ENCODE measurements at places on chromosomes 5 and 9. TPM values are rescaled to one million over a fixed set of nuclear protein-coding genes. Genes with fewer than 3 reads are reported as not detected.

GRCh38 chr5:177194268-177194667 is 60.7 kb downstream of the NSD1 start:
- DNase-seq, result peak; percentile 94

DNA sequence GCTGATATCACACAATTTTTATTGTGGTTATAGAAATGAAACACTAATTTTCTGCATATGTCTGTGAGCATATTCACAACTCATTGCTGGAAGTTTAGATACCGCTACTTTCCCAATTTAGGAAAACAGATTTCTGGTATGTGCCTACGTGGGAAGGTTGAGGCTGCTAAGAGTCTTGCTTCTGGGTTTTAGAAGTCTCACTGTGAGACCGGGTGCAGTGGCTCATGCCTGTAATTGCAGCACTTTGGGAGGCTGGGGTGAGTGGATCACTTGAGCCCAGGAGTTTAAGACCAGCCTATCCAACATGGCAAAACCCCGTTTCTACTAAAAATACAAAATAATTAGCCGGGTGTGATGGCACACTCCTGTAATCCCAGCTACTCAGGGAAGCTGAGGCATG is 39.6 kb downstream of the UBAP1 start:
- DNase-seq, result no peak

- no peak for DNase-seq
Measured at GRCh38 chr5:132226516-132227234, 978 bp downstream of the P4HA2 start.

GRCh38 chr9:109003116-109003515 is 10.2 kb downstream of the CTNNAL1 start:
- DNase-seq, result no peak

DNA sequence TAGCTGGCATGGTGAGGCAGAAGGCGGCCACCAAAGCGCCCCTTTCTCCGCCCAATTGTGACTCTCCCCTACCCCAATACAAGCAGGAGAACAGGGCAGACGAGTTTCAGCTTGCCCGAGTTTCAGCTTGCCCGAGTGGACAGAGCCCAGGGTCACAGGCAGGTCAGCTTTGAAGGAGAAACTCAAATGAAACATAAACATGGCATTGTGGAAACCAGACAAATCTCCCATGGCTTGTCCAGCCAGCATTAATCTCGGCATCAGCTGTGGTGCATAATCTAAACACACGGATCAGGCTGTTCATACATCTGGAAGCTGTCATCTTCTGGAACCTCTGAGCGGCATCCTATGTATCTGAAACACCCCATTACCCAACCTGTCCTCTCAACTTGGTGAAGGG is 16.9 kb downstream of the PTCH1 start:
- DNase-seq, result no peak

BARHL1 gene
- total RNA-seq, result not detected

SCGB3A2 gene
- total RNA-seq, result not detected

GRCh38 chr9:124003636-124004349 is 7.8 kb upstream of the LHX2 start:
- no peak for DNase-seq

- no peak for DNase-seq
Measured at GRCh38 chr9:126001581-126002225, 254.5 kb downstream of the PBX3 start.

GRCh38 chr5:176902102-176902814 is 3.1 kb upstream of the HK3 start:
- DNase-seq, result no peak

GRCh38 chr5:78501411-78502352 is 141.3 kb downstream of the SCAMP1 start:
- DNase-seq, result no peak

DNA sequence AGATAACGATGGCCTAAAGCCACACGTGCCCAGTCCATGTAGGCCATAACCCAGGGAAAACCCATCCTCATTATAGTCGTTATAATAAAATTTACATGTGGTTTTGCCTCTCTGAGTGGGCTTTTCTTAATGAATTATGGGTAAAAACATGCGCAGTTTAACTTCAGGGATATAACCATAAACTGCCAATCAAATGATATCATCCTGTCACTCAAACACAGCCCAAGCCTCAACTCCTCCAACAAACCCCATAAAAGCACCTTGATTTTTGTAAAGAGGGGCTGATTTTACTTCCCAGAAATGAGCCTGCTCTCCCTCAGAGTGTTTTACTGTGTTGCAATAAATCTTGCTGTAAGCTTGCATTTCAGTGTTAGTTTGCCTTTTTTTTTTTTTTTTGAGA is 15.8 kb upstream of the SETX start:
- DNase-seq, result no peak

GRCh38 chr9:8946461-8946860 is 1146.9 kb upstream of the DMAC1 start:
- DNase-seq, result no peak

GRCh38 chr5:138463419-138464007 is 1.8 kb upstream of the EGR1 start:
- no peak for DNase-seq

DNA sequence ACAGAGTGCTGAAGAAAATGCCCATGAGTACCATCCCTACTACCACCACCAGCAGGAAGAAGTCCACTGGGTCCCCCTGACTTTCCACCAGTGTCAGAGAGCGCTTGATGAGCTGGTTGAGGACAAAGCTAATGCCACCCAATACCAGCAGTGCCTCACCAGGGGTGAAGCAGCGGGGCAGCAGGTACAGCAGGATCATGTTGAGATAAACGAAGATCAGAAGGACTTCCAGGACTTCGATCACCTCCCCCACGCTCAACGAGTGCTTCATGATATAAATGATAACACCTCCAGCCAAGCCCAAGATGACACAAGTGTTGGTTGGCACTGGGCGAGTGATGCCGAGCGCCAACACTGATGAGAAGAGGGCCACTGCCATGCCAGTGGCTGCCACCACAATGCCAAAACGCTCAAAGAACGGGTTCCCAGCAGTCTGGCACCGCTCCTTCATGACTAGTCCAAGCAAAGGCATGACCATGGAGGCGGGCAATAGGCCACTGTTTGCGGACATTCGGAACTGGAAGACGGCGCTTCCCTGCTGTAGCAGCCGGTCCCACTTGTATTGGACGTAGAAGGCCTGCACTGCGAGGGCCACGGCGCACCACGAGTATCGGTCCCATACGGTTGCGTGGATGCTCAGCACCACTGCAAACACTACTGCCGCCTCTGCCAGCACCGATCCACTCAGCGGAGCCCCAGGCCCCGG is 679 bp downstream of the DOLK start:
- DNase-seq, result no peak

PCDHA11 gene
- total RNA-seq, result 1.2 TPM

ADRB2 gene
- total RNA-seq, result 0.75 TPM

SMIM33 gene
- total RNA-seq, result not detected

- DNase-seq, result no peak
Measured at GRCh38 chr5:57327561-57328367, 153.9 kb downstream of the GPBP1 start.

- DNase-seq, result no peak
Measured at GRCh38 chr5:31197183-31197582, 3.7 kb downstream of the CDH6 start.

DNA sequence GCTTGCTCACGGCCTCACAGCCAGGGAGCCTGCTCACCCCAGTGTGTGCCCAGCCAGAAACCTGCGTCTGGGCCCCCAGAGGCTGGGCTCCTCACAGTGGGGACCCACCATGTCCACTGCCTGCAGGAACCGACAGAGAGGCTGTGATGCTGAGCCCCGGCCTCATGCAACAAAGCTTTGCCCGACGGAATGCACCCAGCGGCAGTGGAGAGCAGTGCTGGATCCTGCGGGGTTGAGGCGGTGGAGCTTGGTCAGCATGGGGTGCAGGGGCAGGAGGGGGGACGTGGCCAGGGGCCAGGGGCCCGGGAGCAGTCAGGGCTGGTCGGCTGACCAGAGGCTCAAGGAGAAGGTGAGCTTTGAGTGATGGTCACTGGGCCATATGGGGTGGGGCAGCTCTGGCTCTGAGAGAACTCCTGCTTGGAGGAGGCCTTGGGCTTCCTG is 7.7 kb upstream of the CEP72 start:
- no peak for DNase-seq

- no peak for DNase-seq
Measured at GRCh38 chr9:9246726-9247125, 1366.1 kb downstream of the PTPRD start.

ARRDC3 gene
- total RNA-seq, result 35.2 TPM

GRCh38 chr9:35229066-35229778 is 67.4 kb downstream of the UNC13B start:
- DNase-seq, result no peak

DNA sequence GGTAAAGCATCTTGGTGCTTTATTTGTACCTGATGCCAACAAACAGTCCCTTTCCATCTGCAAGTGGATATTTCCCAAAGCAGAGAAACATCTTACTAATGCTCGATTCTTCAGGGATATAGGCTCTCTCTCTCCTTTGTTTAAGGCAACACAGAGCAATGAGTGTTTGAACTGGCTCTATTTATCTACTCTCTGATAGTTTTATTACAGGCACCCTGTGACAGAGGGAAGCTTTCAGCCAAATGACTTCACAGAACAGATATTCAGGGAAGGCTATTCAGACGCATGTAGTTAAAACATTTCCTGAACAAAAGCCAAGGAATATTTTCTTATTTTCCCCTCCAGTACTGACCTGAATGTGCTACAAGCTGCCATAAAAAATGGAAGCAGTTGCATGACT is 141.8 kb downstream of the YIPF5 start:
- no peak for DNase-seq

DNA sequence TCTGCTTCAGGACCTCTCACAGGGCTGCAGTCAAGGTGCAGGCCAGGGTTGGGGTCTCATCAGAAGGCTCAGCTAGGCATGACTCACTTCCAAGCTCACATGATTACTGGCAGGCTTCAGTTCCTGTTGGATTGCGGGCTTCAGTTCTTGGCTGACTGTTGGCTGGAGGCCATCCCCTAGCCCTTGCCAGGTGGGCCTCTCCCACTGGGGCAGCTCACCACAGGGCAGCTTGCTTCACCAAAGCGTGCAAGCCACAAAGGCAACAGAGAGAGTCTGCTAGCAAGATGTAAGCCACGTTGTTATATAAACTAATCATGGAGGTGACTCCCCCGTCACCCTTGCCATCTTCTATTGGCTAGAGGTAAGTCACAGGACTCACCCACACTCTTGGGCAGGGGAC is 14.4 kb downstream of the CPLX2 start:
- DNase-seq, result no peak

DNA sequence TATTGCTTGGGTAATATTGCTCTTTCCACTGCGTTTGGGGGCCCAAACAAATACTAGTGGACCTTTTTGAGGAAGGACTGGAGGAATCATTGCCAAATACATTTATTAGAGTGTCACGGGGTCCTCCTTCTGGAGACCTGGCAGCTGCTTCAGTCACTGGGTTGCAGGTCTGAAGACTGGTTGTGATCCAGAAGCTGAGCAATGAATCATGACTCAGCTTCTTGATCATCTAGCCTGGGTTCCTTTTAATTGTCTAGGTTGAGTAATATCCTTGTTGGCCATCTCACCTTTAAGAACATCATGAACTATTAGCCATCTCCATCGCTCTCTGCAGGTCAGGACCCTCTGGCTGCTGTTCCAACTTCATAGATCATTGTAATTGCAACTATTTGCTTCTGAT is 15.4 kb upstream of the UBAP1 start:
- no peak for DNase-seq

DNA sequence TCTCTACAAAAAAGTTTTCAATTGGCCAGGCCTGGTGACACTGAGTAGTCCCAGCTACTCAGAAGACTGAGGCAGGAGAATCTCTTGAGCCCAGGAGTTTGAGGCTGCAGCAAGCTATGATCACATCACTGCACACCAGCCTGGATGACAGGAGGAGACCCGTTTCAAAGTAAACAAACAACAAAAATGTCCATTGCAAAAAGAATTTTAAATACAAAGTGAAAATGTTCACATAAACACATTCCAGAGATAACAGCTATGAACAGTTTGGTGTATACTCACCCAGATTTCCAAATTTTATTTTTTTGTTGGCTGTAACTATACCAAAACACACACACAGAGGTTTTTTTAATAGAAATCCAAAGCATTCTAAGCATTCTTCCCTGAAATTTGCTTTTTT is 39.8 kb downstream of the ADRA1B start:
- no peak for DNase-seq

DNA sequence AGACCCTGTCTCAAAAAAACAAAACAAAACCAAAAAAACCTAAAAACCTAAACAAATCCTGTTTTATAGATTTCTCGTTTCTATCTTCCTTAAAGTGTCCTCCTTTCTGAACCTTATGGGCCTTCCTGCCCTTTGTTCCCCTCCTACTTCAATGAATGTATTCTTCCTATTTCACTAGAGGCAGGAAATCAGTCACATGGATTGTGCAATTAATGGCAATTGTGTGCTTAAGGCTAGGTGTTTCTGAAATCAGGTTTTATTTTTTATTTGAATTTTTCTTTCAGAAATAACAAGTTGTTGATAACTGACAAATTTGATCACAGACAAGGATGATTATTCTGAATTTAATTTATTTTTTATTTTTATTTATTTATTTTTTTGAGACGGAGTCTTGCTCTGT is 220.6 kb upstream of the SEMA6A start:
- DNase-seq, result no peak

PCDHB2 gene
- total RNA-seq, result 5.8 TPM

PCDHGC5 gene
- total RNA-seq, result 0.89 TPM

DNA sequence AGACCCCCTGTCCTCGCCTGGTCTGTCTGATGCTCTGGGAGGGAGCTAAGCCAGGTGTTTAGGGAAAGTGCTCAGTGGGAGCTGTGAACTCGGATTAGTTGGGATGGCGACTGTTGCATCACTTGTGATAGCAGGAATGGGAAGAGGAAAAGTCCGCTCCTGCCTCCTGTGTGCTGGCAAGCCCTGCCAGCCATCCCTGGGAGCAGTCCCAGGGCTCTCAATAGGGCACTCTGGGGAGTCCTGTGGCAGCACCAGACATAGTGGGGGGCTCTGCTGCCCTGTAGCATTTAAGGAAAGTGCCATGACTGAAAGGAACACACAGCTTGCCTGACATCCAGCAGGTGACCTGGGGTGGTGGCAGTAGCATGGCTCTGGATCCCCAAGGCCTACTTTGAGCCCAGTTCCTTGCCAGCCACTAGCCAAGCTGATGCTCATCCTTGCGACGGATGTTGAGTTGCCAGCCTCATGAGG is 81.5 kb downstream of the AMBP start:
- no peak for DNase-seq

- DNase-seq, result no peak
Measured at GRCh38 chr5:172943906-172944305, 15.3 kb upstream of the RPL26L1 start.

- no peak for DNase-seq
Measured at GRCh38 chr9:94779031-94779430, 52.5 kb downstream of the AOPEP start.

GRCh38 chr5:168282120-168282519 is 9.3 kb upstream of the WWC1 start:
- no peak for DNase-seq

DNA sequence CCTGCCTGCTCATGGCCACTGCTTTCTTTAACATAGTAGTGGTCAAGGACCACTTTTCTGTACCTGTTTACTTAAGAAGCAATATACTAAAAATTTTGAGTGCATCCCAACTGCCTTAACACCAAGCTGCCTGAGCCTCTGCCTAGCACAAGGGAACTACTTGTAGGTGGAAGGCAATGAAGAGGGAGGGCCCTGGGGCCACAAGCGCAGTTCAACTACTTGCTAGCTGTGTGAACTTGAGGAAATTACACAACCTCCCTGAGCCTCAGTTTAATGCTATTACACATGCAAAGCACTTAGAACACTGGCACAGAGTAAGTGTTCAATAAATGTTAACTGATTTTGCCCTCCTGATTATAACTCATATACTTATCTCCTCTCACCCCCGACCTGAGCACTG is 6.3 kb downstream of the ARL15 start:
- no peak for DNase-seq

- no peak for DNase-seq
Measured at GRCh38 chr9:12961276-12961809, 186.5 kb downstream of the LURAP1L start.

Measured in kidney epithelial cell (primary cell).